Bone marrow (tissue), 2 donors: ENCODE measurements at places on chromosomes 5 and 9.

GRCh38 chr9:116873491-116873890 lies 186.4 kb downstream of the TRIM32 start:
- no peak for DNase-seq

DNA sequence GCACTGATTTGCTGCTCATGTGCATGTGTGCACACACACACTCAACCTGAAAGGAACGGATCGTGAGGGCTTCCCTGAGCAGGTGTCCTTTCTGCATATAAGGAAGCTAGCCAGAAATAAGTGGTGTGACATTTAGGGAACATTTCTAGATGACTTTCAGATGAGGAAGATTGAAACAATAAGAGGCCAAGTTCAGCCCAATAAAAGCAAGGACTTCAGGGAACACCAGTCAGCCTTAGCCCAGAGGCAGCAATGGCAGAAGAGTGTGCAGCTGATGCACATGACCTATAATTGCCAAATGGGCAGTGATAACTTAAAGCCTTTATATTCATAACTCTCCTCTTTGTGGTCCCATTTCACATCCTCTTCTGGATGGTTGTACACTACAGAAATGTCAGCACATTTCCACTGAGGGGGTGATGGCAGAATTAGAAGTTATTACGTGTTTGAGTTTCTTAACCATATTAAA lies 255.5 kb downstream of the TRIM32 start:
- DNase-seq, result no peak

DNA sequence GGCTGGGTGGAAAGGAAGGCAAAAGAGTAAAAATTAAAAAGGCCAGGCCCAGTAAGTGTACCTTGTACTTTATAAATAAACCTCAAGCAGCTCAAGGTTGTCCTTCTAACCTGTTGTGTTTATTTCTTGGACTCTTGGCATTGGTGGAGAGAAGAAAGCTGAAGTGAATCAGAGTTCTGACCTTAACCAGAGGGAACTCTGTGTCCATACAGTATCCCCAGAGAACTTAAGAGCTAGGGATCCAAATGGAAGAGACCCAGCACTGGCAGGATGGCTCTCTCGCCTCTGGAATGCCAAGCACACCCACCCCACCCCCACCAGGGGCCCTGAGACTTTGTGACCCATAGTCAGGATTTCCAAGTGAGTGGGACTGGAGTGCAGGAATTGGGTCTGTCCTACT lies 14.2 kb downstream of the NUDT2 start:
- DNase-seq, result no peak

DNA sequence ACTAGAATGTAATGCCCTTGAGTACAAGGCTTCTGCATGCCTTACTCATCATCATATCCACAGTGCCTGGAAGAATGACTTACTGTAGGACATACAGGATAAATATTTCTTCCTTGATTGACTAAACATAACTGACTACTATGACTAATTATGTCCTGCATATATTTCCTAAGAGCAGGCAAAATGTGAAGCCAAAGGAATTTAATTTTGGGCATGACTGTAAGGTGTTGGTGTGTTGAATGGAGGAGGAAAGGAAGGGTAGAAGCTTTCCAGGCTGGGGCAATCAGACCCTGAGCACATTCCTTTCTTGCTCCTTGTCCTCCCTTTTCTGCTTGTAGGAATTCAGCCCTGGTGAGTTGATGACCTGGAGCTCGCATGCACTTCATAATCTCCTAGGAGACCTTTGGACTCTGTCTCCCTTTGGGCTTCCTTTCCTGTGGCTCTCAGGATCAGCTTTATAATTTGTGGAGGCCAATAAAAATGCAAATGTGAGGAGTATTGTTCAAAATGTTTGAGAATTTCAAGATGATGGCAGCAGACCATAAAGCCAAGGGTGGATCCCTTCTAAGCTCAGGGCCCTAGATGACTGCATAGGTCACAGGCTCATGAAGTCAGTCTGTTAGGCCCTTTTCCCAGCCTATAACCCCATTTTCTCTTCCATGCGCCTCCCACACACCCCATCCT lies 174.0 kb downstream of the HMHB1 start:
- DNase-seq, result no peak

DNA sequence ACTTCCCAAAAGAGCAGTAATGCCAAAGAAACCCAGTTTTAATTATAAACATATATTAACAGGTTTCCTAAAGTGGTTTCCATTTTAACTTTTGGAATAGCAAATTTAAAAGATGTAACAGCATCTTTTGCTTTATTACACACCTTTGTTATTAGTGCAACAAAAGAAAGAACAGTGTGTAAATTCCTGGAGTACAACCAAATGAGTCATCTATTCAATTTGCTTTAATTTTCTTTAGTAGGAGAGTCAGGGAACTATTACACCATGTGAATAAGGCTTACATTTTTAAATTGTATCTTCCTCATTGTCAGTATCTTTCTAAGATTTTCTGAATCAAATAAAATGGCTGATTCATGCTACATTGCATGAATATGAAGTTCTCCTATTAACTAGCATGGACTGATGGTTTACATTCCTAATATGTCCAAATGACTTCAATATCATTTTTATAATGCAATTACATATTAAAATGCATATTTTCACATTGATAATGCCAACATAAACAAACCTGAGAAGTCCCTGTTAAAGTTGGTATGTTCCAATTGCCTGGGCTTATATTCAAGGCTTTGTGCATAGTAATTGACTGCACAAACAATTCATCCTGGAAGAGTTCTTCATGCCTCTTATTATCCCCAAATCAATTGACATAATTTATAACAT lies 22.5 kb downstream of the EDIL3 start:
- DNase-seq, result no peak

DNA sequence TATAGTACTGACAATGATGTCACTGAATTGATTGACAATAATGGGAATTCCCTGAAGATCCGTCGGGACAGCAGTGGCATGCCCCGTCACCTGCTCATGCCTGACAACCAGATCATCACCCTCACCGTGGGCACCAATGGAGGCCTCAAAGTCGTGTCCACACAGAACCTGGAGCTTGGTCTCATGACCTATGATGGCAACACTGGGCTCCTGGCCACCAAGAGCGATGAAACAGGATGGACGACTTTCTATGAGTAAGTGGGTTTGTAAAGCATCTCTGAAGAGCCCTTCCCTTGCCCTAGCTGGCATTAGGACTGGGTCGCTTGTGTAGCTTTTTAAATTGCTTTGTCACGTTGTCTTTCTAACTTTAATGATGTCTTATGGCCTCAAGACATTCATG lies 72.7 kb upstream of the WWC1 start:
- no peak for DNase-seq

GRCh38 chr5:53364061-53364460 lies 116.4 kb upstream of the FST start:
- DNase-seq, result no peak

- no peak for DNase-seq
Measured at GRCh38 chr9:100652850-100653249, 75.0 kb downstream of the CAVIN4 start.
